ENCODE measurements at places on chromosomes 1 and 21.

DNA sequence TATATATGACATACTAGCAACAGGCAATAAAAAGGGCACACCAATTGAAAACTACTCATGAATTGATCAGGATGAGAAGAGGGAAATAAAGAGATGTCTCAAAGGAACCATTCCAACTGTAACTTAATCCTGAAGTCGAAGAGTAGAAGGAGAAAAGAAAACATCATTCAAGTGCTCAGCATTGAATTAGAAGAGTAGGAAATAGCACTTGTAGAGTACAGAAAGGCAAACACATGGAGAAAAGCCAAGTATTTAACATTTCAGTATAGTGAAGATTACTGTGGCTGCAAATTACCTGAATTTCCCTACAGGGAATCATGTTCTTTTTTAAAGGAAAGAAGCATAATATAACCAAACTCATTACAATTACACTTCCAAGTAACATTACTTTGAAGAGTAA, 205.0 kb downstream of the KCTD3 start:
- no peak for DNase-seq

DNA sequence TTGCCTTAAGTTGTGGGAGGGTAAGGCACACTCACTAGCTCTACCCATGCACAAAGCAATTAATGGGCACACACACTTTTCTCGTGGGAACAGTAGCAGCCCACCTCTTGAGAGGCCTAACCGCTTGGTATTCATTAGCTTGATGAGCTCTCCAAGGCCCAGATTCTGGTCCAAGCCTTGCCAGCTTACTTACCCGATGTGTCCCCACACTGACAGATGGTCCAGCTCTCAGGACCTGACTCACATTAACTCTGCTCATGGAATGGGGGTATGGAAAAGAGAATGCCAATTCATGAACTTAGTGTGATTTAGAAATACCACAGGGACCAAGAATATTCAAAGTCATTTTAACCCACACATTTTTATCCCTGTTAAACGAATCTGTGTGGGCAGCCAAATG, 106.8 kb upstream of the CACHD1 start:
- DNase-seq, result no peak

GRCh38 chr1:28247612-28248272, 11.6 kb upstream of the SESN2 start:
- no peak for DNase-seq

DNA sequence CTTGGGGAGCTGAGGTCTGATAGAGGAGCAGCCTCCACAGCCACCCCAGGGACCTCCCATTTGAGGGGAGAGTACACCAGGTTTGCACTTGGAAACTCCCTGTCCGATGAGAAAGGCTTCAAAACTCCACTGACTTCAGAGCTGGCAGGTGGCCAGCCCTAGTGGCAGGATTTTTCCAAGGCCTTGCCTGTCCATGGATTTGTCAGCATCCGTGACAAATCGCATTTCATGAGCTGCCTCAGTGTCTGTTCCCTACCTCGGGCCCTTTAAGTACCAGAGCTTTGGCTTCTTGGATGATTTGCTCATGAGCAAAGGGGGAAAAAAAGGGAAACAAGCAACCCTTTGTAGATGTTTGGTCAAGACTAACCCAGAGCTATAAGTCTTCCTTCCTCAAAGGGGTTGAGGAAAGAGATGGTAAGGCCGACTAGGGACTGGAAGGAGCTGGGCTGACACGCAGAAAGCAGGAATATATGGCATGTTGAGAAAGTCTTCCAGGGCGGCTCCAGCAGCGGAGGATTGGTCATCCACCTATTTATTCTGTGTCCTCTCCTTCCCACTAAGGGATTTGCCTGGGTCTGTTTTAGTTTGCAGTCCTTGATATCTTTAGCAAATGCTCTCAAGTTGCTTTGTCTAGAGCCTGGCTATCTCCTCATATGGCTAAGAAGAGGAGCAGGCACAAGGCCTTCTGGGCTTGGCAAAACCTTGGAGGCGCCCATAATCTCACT, 2.7 kb upstream of the HSPG2 start:
- no peak for DNase-seq

DNA sequence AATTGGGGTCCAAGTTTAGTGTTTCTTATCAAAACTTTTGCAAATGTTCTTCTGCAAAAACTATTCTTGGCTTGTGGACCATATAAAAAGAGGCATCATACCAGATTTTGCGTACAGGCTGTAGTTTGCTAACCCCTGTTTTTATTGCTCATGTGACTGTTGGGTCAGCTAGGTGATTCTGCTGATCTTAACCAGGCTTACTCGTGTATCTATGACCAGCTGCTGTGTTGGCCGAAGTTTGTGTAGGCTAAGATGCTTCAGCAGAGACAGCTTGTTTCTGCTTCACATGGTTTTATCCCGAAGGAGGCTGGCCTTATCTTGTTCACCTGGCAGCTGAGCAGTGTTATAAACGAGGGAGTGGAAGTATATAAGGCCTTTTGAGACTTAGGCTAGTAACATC, 38.2 kb downstream of the POU2F1 start:
- DNase-seq, result no peak

DNA sequence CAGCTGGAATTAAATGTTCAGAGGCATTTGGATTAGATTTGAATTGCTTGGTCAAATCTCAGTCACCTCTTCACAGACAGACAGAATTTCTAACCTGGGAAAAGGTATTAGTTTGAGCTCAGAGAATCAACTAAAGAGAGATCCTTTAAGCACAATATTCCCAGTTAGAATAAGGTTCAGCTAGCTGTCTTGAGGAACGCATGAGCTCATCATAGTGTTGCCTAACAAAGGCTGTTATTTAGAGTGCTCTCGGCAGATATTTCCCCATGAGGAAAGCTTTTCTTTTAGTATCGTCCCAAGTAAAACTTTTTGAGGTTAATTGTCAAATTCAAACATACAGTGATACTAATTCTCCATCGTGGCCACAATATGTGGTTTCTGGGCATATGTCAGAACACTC, 269.9 kb downstream of the HLX start:
- no peak for DNase-seq

GRCh38 chr21:34553151-34553952, 41.3 kb upstream of the KCNE1 start:
- no peak for DNase-seq

GRCh38 chr1:3454811-3455618, 550 bp downstream of the ARHGEF16 start:
- peak; percentile 75 for DNase-seq

DNA sequence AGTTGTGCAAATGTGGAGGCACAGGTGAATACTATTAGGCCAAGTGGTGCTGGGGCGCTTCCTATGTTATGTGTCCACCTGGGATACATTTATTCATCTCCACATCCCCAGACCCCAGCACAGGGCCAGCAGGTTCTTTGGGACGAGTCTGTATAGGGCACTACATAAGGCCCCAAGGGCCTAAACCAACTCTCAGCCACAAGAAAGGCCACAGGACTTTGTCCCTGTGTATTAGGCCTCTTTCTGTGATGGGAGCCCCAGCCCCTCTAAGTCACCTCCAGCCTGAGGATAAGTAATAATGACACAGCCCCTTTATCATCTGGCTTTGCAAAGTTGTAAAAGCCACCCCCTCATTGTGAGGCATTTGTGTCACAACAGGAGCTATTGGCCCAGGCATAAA, 79.2 kb upstream of the CD1D start:
- peak; percentile 50 for DNase-seq

- no peak for DNase-seq
Measured at GRCh38 chr21:35485364-35485763, 436.3 kb upstream of the RUNX1 start.

DNA sequence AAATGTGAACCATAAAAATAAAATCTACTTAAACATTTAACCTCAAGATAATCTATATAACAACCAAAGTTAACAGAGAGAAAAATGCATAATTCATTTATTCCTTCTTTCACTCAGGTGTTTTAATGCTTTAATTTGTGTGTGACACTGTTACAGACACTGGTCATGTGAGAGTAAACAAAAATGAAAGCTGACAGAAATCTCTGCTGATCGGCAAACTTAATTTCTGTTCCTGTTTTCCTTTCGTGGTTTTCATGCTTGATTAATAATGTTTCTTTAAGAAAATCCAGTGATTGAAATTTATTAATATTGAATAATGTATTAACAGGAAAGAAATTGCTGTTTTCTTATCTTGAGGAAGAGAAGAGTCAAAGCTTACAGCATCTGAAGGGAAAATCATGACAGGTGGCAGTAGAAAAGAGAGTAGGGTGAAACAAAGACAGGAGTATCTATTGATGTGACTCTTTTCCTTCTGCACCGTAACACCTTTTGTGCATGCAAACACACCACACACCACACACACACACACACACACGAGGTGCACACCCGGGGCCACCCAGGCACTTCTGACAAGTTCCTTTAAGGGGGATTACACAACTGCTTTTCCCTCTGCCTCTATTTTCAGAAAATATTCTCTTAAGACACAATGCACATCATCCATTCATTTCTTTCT, 1.6 kb downstream of the OR2AK2 start:
- DNase-seq, result no peak

- no peak for DNase-seq
Measured at GRCh38 chr21:33332143-33332542, 7.4 kb downstream of the IFNAR1 start.

DNA sequence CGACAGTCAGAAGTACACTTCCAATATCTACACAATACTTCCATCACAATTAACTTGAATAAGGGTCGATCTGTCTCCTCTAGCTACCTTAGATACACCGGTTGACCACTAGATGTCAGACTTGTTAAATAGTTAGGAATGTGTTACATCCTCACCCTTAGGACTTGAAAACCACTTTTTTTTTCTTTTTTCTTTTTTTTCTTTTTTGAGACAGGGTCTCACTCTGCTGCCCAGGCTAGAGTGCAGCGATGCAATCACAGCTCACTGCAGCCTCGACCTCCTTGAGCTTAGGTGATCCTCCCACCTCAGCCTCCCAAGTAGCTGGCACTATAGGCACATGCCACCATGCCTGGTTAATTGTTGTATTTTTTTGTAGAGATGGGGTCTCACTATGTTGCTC, 120.4 kb upstream of the GREM2 start:
- no peak for DNase-seq

- DNase-seq, result no peak
Measured at GRCh38 chr1:221786647-221787046, 44.8 kb upstream of the DUSP10 start.

- DNase-seq, result no peak
Measured at GRCh38 chr1:98404866-98405265, 256.7 kb upstream of the SNX7 start.

- DNase-seq, result no peak
Measured at GRCh38 chr1:115746021-115746690, 22.4 kb downstream of the CASQ2 start.

- no peak for DNase-seq
Measured at GRCh38 chr1:110408488-110408887, 994 bp upstream of the LAMTOR5 start.

- DNase-seq, result no peak
Measured at GRCh38 chr1:90919900-90920299, 101.9 kb downstream of the ZNF644 start.

GRCh38 chr1:192954705-192955265, 104.4 kb downstream of the UCHL5 start:
- peak; percentile 21 for DNase-seq

- DNase-seq, result no peak
Measured at GRCh38 chr1:78833491-78833890, 173.0 kb downstream of the ADGRL4 start.

- peak; percentile 91 for DNase-seq
Measured at GRCh38 chr1:209435654-209436566, 147.6 kb upstream of the CAMK1G start.

DNA sequence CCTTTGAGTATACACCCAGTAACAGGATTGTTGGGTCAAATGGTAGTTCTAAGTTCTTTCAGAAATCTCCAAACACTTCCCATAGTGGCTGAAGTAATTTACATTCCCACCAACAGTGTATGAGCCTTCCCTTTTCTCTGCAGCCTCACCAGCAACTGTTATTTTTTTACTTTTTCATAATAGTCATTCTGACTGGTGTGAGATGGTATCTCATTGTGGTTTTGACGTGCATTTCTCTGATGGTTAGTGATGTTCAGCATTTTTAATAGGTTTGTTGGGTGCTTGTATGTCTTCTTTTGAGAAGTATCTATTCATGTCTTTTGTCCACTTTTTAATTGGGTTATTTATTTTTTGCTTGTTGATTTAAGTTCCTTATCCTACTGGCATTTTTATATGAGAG, 26.4 kb upstream of the LAMC1 start:
- DNase-seq, result no peak

DNA sequence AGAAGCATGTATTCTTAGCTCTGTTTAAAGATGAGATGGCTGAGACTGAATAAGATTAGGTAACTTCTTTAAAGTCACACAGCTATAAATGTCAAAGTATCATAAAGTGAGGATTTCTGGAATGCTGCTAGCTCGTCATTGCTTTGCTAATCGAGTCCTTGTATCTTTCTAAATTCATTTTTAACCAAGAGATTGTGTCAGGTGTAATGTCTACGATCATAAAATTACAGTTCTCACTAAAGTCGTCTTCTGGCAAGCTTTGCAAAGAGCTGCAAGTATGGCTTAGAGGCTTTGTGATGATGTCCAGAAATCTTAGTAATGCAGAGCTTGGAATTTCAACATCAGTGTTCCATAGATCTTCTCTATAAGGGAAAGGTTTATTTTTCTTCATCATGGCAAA, 569.8 kb downstream of the LMO4 start:
- DNase-seq, result no peak

DNA sequence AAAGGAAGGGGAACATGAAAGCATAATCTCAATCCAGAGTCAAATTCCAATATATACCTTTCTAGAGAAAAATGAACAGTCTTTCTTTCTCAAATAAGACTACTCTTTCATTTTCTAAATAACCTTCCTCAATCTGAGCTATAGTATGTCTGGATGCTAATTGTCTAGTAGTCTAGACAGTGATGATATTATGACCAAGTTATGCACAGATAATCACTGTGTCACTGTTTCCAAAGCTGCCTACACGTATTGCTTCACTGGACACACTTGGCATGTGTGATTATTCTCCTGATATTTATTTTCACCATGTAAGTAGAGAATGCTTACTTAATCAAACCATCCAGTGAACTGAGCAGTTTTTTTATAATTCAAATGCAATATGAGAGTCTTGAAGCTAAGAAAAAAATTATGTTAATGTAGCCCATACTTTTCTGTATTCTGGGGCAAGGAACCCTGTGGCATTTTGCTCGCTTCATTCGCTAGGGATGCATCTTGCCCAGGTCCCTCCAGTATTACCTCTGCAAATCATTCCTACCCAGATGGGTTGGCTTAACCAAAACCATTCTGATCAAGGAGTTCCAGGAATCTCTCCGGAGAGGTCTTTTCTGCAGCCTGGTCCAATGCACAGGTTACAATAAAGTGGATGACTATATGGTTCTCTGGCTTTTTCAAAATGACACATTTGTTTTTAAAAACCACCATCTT, 303.1 kb upstream of the RUNX1 start:
- DNase-seq, result no peak

DNA sequence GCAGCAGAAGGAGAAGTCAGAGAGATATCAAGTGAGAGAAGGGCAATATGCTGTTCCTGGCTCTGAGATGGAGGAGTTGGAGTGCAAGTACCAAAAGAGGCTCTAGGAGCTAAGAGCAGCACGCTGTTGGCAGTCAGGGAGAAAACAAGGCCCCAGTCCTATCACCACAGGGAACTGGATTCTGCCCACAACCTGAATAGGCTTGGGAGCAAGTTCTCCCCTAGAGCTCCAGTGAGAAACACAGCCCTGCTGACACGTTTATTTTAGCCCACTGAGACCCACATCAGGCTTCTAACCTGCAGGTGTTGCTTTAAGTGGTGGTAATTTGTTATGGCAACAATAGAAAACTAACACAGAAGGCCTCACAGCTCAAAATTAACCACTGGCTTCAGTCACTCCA, 31.8 kb upstream of the ZNF644 start:
- no peak for DNase-seq

GRCh38 chr1:94596260-94596659, 54.7 kb upstream of the F3 start:
- DNase-seq, result no peak

GRCh38 chr1:21725748-21726392, 56.7 kb upstream of the RAP1GAP start:
- DNase-seq, result no peak
